ENCODE measurements at places on chromosomes 4 and X.

DNA sequence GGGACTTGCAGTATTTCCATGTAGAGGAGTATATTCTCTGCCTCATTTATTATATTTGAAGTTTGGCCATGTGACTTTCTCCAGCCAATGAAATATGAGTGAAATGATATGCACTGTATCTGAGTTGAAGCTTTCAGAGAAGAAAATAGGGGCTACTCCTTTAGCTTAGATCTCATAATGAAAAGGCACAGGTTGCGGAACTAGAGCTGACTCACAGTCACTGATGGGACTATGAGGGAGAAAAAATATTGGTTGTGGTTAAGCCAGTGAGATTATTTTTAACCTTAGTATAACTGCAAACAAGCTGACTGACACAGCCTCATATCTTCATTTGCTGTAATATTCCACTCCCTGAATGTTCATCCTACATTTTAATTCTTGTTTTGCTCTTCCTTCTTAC is 1104.3 kb downstream of the RPA4 start:
- no peak for DNase-seq

DNA sequence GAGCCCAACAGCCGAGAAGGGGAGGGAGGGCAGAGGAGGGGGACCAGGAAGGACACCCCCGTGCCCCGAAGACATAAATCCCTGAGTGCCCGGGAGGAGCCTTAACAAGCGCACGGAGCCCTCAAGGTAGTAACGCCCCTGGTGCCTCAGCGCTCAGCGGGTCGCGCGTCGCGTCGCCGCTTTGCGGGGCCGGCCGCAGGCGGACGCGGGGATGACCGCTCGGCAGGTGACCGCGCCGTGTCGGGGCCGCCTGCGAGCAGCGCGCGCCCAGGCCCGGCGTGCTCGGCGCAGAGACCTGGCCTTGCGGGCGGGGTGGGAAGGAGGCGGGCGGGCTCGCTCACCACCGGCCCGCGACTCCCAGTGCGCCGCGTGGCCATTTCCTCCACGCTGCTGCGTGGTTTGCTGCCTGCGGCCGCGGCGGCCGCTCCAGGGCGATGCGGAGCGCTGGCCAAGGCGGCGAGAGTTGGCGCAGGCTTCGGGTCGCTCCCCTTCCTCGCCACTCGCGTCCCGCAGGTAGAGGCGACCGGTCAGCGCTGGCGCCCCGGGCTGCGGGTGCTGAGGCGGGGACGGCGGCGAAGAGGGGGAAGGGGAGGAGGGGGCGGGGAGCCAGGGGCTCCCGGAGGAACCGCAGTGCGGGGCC is 632 bp downstream of the CCSER1 start:
- no peak for DNase-seq

- DNase-seq, result no peak
Measured at GRCh38 chr4:42646999-42647541, 9.8 kb downstream of the ATP8A1 start.

GRCh38 chr4:187603093-187604025 is 392.2 kb upstream of the ZFP42 start:
- no peak for DNase-seq

- no peak for DNase-seq
Measured at GRCh38 chrX:94524867-94525266, 850.9 kb downstream of the FAM133A start.

Data from hypothalamus (tissue), 51 donors.